Progenitor cell of endocrine pancreas (in vitro differentiated cells): ENCODE measurements at places on chromosomes 16 and 17. TPM values are rescaled to one million over a fixed set of nuclear protein-coding genes. Genes with fewer than 3 reads are reported as not detected.

DNA sequence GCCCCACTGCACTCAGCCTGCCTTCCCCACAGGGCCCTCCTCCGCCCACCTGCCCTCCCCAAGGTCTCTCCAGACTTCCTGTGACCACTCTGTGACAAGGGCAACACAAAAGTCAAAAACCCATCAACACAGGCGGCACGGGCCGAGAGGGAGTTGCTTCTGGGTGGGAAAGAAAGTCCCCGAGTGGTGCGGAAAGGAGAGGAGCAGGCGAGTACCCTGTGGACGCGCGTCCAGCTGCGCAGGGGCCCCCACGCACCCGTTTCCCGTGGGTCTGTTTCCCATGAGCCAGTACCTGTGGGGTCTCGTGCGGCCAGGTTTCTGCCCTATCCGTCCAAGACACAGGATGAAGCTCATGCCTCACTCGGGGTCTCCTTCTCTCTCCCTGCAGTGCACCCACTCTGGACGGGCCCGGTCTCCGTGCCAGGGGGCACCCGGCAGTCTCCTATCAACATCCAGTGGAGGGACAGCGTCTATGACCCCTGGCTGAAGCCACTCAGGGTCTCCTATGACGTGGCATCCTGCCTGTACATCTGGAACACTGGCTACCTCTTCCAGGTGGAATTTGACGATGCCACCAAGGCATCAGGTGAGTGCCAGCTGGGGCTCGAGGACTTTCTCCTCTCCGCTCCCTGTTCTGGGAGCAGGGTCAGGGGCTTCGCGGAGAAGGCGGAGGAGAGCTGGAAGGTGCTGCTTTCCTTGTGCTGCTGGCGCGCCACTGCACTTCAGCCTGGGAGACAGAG, 12.2 kb downstream of the CD2BP2 start:
- H3K4me3 ChIP-seq: no peak overlapping the region
- no peaks in the 10 kb centered on the region for H3K4me1 ChIP-seq
- H3K27ac ChIP-seq: no peak overlapping the region

- H3K27ac ChIP-seq: no peak overlapping the region
- H3K36me3 ChIP-seq: peaks cover 20% of the 10 kb centered on the region
- H3K4me1 ChIP-seq: peaks cover 9% of the 10 kb centered on the region
- no peaks in the 10 kb centered on the region for H3K27me3 ChIP-seq
Observed at GRCh38 chr16:69698404-69698803, 28.0 kb downstream of the NQO1 start.

GRCh38 chr16:2858245-2859025, 465 bp upstream of the PRSS22 start:
- H3K27ac ChIP-seq: peak overlapping the region; percentile 91
- H3K4me1 ChIP-seq: peaks cover 4% of the 10 kb centered on the region
- peak; percentile 74 for DNase-seq

DNA sequence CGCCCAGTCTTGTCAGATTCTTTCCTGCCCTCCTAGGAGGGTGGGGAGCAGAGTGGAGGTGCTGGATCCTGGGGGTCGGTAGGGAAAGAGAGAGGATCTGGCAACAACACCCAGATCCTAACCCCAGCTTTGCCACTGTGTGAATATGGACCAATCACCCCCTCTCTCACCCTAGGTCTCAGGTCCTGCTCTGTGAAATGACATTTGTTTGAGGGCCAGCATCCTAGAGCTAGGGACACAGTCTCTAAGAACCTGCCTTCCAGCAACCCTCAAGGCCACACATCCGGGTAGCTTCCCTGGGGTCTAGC, 28.4 kb upstream of the MAP3K14 start:
- H3K27me3 ChIP-seq: no peaks in the 10 kb centered on the region
- H3K4me1 ChIP-seq: no peaks in the 10 kb centered on the region
- no peak overlapping the region for H3K27ac ChIP-seq
- DNase-seq: no peak
- H3K4me3 ChIP-seq: no peak overlapping the region
- no peaks in the 10 kb centered on the region for H3K36me3 ChIP-seq

DNA sequence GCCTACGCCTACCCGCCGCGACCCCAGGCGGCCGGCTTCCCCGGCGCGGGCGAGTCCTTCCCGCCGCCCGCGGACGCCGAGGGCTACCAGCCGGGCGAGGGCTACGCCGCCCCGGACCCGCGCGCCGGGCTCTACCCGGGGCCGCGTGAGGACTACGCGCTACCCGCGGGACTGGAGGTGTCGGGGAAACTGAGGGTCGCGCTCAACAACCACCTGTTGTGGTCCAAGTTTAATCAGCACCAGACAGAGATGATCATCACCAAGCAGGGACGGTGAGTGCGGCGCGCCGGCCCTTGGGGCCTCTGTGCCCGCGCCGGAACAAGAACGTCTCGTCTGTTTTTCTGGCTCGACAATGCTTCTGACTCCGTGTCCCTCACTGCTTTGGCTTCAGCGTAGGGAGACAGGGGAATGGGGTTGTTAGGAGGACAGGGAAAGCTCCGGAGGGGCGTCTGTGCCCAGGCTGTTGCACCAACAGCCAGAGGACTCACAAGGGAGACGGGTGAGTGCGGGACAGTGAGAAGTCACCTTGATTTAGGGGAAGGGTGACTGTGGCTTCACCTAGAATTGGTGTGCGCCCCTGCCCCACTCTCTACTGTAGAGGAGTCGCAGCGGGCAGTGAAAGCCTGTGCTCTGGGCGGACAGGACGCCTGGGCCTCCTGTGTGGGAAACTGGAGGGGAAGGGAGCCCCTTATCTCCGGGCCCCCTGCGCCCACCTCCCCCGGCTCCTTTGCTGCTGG, 806 bp downstream of the TBX21 start:
- H3K27ac ChIP-seq: no peak overlapping the region
- H3K4me1 ChIP-seq: peaks cover 3% of the 10 kb centered on the region

GRCh38 chr17:50217591-50217990, 16.2 kb upstream of the COL1A1 start:
- peak overlapping the region; percentile 50 for H3K27ac ChIP-seq
- H3K4me1 ChIP-seq: peaks cover 20% of the 10 kb centered on the region
- H3K36me3 ChIP-seq: no peaks in the 10 kb centered on the region
- peaks cover 3% of the 10 kb centered on the region for H3K27me3 ChIP-seq

DNA sequence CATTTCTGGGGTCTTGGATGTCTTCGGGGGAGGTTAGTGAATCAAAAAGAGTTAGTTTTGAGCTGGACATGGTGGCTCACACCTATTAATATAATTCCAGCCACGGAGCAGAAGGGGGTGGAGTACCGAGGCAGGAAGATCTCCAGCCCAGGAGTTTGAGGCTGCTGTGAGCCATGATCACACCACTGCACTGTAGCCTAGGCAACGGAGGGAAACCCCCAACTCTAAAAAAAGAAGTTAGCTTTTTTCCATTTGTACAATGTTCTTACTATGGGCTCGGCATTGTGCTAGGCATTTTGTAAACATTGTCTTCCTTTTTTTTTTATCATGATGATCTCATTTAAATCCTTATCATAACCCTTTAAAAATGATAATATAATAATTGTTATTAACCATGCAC, 8.3 kb upstream of the SNF8 start:
- H3K4me1 ChIP-seq: peaks cover 10% of the 10 kb centered on the region
- H3K27me3 ChIP-seq: no peaks in the 10 kb centered on the region
- H3K36me3 ChIP-seq: no peaks in the 10 kb centered on the region
- peak overlapping the region; percentile 82 for H3K27ac ChIP-seq
- no peak for DNase-seq

DNA sequence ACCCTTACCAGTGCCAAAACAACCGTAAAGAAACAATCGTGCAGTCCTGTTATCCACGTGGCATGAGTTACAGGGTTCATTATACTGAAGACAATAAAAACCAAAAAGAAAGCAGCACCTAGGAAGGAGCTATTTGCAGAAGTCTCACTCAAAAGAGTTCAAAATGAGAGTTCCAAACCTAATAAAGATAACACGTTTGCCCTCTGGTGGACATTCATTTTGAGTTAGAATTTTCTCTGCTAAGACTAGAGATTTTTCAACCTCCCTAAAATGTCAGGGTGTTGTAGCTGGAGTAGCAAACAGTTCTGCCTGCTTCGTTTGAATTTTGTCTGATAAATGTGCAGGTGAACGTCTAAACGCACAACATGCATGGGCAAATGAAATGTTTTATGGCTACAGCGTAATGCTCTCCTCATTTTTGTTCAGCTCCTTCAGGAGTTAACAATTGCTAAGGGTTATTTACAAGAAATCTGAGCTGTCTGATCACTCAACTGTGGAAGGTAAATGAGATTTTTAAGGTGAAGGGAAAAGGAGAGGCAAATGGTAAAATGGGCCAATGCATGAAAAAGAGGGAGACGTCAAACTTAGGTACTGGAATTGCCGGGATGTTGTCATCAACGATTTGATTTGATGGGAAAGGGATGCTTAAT, 1067.9 kb upstream of the EEF2KMT start:
- no peaks in the 10 kb centered on the region for H3K4me1 ChIP-seq
- H3K4me3 ChIP-seq: no peak overlapping the region
- no peak for DNase-seq
- H3K36me3 ChIP-seq: no peaks in the 10 kb centered on the region
- no peak overlapping the region for H3K27ac ChIP-seq

DNA sequence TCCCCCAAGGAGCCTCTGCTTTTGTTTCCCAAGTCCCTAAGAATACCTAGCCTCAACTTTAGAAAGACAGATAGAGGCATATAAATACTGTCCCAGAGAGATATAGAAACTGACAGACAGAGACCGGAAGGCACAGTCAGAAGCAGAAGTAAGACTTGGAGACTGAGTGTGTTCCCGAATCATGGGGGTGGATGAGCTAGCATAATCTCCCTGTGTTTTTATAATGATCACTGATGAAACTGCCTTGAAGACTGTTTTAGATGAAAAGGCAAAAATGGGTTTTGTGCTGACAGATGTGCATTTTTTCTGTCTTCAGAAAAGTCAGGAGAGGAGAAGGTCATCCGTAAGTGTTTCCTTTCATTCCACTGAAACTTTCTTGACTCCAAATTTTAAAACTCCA, 8.3 kb upstream of the PSMD3 start:
- H3K4me1 ChIP-seq: no peaks in the 10 kb centered on the region
- DNase-seq: no peak
- no peak overlapping the region for H3K27ac ChIP-seq
- no peaks in the 10 kb centered on the region for H3K36me3 ChIP-seq
- peaks cover 51% of the 10 kb centered on the region for H3K27me3 ChIP-seq
- no peak overlapping the region for H3K4me3 ChIP-seq

GRCh38 chr17:77844681-77845080, 113.8 kb upstream of the TNRC6C start:
- H3K4me1 ChIP-seq: peaks cover 6% of the 10 kb centered on the region
- no peak overlapping the region for H3K27ac ChIP-seq
- no peaks in the 10 kb centered on the region for H3K27me3 ChIP-seq
- DNase-seq: no peak

DNA sequence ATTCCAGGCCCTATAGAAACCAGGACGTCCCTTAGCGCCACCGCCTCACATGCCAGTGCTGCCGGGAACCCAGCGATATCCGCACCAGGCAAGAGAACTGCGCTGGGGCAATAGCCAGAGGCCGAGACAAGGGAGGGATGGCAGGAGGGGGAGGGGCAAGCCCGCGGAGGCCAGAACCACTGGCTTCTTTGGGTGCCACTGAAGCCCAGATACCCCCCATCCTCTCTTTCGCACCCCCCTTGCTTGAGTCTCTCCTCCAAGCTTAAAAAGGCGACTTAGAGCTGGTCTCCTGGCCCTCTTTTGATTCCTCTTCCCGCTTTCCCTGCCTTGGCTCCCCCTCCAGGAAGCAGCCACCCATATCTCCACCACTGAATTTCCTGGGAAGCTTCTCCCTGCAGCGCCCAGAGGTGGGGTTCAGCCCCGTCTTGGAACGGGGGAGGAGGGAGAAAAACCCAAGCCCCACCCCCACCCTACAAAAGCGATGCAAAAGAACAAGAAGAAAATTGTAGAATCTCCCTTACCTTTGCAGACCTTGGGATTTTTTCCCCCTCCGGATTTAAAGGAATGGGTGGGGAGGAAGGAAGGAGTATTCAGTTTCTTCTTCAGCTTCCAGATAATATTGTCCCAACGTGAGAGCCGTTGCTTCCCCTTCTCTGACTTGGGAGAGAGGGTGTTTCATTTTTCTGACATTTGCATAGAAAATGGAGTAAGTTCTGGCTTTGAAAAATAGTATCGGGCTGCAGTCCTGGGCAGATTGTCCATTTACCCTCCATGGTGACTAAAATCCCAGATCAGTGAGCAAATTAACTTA, 622 bp downstream of the HOXB6 start:
- DNase-seq: no peak
- no peak overlapping the region for H3K4me3 ChIP-seq
- H3K36me3 ChIP-seq: no peaks in the 10 kb centered on the region
- H3K27me3 ChIP-seq: peaks cover 98% of the 10 kb centered on the region

DNA sequence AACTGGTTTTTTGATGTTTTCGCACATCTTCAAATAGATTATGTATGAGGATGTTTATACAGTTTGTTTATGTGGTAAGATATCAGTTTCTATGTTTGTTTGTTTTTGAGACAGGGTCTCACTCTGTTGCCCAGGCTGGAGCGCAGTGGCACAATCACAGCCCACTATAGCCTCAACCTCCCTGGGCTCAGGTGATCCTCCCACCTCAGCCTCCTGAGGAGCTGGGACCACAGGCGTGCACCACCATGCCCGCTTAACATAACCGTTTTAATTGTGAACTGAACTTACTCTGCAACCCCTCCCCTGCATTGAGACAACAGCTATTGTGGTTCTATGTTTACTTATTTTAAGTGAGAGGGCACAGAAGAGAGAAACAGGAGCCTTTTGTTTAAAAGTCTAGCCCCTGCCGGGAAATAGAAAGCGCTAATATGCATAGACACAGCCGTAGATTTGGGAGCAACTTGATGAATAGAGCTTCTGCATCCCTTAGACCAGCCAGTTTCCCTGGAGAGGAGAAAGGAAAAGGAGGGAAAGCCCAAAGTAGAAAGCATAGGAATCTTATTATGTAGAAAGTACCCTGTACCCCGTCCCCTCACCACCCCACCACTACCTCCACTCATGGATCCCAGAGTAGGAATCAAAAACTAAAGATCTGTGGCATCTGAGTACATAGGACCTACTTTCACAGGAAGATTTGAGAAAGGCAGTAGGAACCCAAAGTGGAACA, 19.6 kb upstream of the APPBP2 start:
- DNase-seq: no peak
- H3K4me3 ChIP-seq: no peak overlapping the region
- H3K36me3 ChIP-seq: peaks cover 1% of the 10 kb centered on the region
- no peak overlapping the region for H3K27ac ChIP-seq
- no peaks in the 10 kb centered on the region for H3K4me1 ChIP-seq

- no peak for DNase-seq
- H3K27me3 ChIP-seq: no peaks in the 10 kb centered on the region
- no peak overlapping the region for H3K4me3 ChIP-seq
- H3K36me3 ChIP-seq: peaks cover 5% of the 10 kb centered on the region
- H3K4me1 ChIP-seq: peaks cover 11% of the 10 kb centered on the region
- no peak overlapping the region for H3K27ac ChIP-seq
Observed at GRCh38 chr16:12675046-12675445, 128.6 kb downstream of the CPPED1 start.

- H3K4me3 ChIP-seq: no peak overlapping the region
- no peak overlapping the region for H3K27ac ChIP-seq
- H3K4me1 ChIP-seq: peaks cover 4% of the 10 kb centered on the region
- DNase-seq: no peak
Observed at GRCh38 chr16:66408163-66409048, 18.7 kb upstream of the BEAN1 start.

Gene KRTAP1-1
- not detected in 2 replicates for total RNA-seq

Gene KRT27
- not detected in 2 replicates for total RNA-seq

Gene CD2BP2
- total RNA-seq: 76.9 and 78.8 TPM in 2 replicates

Gene CIITA
- not detected in 2 replicates for total RNA-seq

Gene KRT14
- not detected in 2 replicates for total RNA-seq

Gene TNP2
- total RNA-seq: not detected in 2 replicates

Gene PRAC1
- not detected in 2 replicates for total RNA-seq

Gene CHD9
- total RNA-seq: 67.7 TPM in 2 replicates

Gene SNX20
- total RNA-seq: not detected in 2 replicates

Gene TMEM11
- total RNA-seq: 22.2 and 22.6 TPM in 2 replicates
